Activated CD4-positive, alpha-beta T cell treated with anti-CD3 and anti-CD28 coated beads for 24 hours (primary cell): ENCODE measurements at places on chromosomes 1 and 21.

DNA sequence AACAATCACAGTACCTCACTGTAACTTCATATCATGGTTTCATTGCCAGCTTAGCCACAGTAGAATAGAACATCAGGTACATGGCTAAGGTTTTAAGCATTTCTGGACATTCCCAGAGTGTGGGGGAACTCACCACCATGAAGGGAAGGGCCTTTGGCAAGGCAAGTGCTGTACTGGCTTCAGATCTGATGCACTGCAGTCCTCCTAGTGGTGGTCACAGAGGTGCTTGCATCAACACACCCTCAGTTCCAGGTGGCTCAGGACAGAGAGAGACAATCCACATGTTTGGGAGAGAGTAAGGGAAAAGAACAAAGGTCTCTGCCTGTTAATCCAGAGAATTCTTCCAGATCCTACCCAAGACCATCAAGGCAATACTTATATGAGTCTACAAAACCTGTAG, 528.4 kb upstream of the RGS18 start:
- DNase-seq = no peak

DNA sequence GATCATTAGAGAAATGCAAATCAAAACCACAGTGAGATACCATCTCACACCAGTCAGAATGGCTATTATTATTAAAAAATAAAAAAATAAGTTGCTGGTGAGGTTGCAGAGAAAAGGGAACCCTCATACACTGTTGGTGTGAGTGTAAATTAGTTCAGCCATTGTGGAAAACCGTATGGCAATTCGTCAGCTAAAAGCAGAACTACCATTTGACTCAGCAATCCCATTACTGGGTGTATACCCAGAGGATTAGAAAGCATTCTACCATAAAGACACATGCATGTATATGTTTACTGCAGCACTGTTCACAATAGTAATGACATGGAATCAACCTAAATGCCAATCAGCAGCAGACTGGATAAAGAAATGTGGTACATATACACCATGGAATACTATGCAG, 42.2 kb downstream of the GIPC2 start:
- no peak for DNase-seq

GRCh38 chr1:158095737-158096335, 84.9 kb upstream of the CD1D start:
- no peak for DNase-seq

- no peak for DNase-seq
Measured at GRCh38 chr1:164210211-164210739, 348.7 kb upstream of the PBX1 start.

DNA sequence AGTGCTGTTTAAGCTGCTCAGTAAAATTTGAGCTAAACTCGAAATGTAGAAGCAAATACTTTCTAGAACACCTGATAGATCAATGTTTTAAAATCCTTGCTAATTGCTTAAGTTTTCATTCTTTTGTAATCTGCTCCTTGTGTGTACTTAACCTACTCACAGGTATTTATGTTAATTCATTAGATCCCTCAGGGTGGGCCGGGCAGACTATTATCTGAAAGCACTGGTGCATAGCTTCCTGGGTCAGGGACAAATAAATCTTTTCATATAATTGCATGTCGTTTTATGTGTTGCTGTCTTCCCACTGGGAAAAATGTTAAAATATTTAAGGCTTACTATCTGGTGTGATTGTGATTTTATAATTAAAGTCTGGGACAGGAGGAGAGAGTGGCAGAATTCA, 440.5 kb downstream of the SMYD3 start:
- no peak for DNase-seq

- no peak for DNase-seq
Measured at GRCh38 chr1:185280589-185280988, 36.5 kb downstream of the IVNS1ABP start.

DNA sequence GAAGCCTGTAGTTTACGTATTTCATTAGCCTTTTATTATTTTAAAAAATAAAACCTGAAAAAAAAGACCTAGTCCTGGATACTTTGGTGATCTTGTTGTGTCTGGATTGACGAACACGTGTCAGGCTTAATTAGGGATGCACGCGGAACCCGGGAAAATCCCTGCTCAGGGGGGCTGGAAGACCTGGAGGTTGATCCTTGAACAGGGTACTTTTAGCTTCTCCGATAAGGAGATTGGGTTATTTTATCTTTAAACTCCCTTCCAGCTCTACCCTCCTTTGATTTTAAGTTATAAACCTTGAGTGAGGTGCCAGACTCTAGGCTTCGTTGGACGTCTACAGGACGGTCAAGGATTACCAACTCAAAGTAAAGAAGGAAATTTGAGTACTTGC, 552 bp upstream of the ZNF691 start:
- no peak for DNase-seq
